ENCODE measurements at places on chromosomes 2 and 18.

- no peak for DNase-seq
Measured at GRCh38 chr2:230903231-230904150, 21.6 kb downstream of the GPR55 start.

DNA sequence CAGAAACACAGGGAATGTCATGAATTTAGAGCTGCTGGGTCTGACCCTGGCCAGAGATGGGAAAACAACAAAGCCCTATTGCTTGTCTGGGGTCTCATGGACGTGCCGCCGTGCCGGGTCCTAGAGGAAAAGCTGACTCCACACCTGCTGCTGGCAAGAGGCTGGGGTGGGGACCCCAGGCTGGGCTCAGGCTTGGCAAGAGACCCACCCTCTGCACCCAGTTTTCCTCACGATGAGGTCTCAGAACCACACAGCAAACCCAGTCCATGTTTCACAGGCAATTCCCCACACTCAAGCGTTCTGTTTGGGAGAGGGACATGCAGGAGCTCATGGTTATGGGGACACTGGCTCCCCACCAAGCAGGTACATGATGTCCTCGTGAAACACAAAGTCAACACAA is 367.3 kb upstream of the SALL3 start:
- DNase-seq = no peak

- DNase-seq = no peak
Measured at GRCh38 chr2:25044990-25045389, 3.1 kb downstream of the EFR3B start.

- DNase-seq = no peak
Measured at GRCh38 chr18:40532046-40532445, 1423.0 kb upstream of the PIK3C3 start.

DNA sequence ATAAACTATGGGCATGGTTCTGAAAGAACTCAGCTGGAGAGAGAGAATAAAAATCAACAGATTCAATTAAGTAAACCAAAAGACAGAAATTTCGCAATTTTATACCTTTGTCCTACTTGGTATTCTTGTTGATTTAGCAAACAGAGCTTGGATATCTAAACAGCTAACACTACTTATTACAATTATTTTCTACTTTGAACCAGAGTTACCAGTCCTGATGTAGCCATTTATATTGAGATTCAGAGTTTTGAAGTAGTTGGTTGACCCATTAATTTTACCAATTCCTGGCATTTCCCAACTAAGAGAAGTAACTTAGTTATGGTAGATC is 48.9 kb downstream of the ASXL2 start:
- no peak for DNase-seq

- no peak for DNase-seq
Measured at GRCh38 chr18:51447351-51448342, 250.2 kb upstream of the MEX3C start.

- no peak for DNase-seq
Measured at GRCh38 chr2:10826625-10827024, 14.0 kb upstream of the PDIA6 start.

- DNase-seq = no peak
Measured at GRCh38 chr18:59961070-59961469, 61.3 kb downstream of the PMAIP1 start.

GRCh38 chr2:98849113-98849512 is 86.9 kb downstream of the CRACDL start:
- no peak for DNase-seq

DNA sequence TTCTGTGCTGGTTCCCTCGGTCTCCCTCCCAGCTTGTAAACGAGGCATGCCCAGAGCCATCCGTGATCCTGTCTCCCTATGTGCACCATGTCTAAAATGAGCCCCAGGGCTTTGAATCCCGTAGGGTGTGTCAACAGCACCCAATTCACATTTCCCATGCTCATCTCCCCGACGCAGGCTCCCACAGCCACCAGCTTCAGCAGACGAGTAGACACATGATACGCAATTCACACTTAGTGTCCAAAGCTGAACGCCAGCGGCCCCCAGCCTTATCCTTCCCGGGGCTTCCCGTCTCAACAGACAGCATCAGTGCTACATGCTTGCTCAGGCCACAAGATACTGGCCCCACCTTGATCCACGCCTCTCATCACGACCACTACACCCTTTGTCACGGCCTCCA is 88.1 kb downstream of the EIPR1 start:
- no peak for DNase-seq

- no peak for DNase-seq
Measured at GRCh38 chr2:146477383-146477782, 1367.4 kb upstream of the ACVR2A start.

DNA sequence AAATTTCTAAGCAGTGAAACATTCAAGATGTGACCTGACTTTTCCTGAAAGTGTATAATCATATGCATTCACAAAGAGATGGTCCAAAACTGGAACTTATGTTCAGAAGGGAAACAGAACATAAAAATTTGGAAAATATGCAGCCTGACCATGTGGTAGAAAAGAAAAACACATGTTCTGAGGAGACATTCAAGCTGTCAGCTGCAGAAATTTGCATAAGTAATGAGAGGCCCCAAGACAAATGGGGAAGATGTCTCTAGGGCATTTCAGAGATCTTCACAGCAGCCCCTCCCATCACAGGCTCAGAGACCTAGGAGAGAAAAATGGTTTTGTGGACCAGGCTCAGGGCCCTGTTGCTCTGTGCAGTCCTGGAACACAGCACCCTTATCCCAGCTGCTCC is 123.8 kb downstream of the RPIA start:
- DNase-seq = no peak

- DNase-seq = no peak
Measured at GRCh38 chr2:158142568-158143332, 41.1 kb downstream of the UPP2 start.

DNA sequence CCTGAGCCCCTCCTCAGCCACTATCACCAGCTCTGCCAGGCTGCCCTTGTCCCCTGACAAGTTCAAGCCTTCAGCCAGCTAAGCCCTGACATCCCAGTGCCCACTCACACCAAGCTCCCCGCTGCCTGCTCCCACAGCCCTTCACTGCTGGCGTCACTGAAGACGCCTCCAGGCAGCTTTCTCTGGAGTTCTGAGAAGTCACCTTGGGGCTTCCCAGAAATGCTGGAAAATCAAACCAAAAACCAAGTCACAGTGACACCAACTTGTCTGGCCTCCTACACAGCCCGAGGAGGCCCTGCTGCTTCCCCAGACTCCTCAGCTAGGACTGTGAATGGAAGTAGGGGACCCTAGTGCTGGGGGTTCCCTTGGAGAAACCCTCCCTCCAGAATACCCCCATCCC is 2.2 kb upstream of the TNS1 start:
- no peak for DNase-seq

GRCh38 chr18:36757991-36758390 is 70.8 kb downstream of the TPGS2 start:
- DNase-seq = no peak

DNA sequence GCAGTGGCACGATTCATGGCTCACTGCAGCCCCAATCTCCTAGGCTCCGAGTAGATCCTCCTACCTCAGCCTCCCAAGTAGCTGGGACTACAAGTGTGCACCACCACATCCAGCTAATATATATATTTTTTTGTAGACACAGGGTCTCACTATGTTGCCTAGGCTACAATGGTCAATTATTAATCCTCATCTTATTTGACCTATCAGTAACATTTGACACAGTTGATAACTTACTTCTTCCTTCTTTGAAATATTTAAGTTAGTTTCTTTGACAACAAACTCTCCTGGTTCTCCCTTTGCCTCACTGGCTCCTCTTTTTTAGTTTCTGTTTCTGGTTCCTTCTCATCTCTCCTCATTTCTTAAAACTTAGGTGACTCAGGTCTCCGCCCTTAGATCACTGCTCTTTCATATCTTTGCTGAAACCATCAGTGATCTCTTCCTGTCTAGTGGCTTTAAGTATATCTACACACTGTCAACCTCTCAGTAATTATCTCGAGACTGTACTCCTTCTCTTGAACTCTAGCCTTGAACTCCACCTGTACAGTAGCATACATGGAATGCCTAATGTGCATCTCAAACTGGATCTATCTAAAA is 11.5 kb downstream of the PGAP1 start:
- no peak for DNase-seq

- no peak for DNase-seq
Measured at GRCh38 chr2:119574108-119574815, 30.0 kb downstream of the CFAP221 start.

GRCh38 chr2:232973796-232974195 is 39.3 kb downstream of the NGEF start:
- no peak for DNase-seq

GRCh38 chr2:147698166-147698565 is 146.7 kb upstream of the ACVR2A start:
- no peak for DNase-seq

- DNase-seq = no peak
Measured at GRCh38 chr2:39139511-39140237, 18.8 kb upstream of the SOS1 start.

DNA sequence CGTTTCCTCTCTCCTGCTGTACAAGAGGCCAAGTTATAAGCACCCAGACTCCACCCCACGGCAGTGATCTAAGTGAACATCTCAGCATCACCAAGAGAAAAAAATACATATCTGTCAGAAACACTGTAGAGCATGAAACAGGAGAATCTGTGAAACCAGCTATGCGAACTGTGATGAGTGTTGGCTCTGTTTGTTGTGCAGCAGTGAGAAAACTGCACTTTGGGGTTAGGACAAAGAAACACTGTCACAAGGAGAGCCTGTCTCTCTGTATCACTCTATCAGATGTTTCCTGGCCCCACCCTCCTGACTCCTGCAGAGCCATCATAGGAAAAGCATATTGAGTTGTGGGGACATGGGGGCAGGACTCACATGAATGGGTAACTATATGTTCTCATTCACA is 87.1 kb downstream of the LAMA3 start:
- DNase-seq = no peak

GRCh38 chr2:149782572-149782971 is 195.0 kb upstream of the MMADHC start:
- no peak for DNase-seq

DNA sequence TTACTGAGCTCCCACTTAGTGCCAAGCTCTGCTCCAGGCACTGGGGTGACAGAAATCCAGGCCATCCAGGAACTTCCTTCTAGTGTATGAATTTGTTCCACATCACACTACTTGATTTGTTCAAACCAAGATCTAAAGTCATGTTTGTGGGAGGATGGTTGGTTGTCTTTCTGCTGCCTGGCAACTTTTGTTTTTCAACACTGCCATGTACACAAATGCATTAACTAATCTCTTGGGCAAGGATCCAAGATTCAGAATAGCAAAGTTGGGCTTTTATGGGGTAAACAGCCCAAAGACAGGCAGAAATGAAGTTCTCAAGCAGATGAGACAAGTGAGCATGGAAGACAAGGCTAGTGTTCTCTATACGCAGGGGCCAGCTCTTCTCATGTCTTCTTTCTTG is 53.4 kb upstream of the PROKR1 start:
- DNase-seq = no peak

- DNase-seq = peak; percentile 78
Measured at GRCh38 chr18:77067291-77068061, 65.1 kb downstream of the MBP start.

DNA sequence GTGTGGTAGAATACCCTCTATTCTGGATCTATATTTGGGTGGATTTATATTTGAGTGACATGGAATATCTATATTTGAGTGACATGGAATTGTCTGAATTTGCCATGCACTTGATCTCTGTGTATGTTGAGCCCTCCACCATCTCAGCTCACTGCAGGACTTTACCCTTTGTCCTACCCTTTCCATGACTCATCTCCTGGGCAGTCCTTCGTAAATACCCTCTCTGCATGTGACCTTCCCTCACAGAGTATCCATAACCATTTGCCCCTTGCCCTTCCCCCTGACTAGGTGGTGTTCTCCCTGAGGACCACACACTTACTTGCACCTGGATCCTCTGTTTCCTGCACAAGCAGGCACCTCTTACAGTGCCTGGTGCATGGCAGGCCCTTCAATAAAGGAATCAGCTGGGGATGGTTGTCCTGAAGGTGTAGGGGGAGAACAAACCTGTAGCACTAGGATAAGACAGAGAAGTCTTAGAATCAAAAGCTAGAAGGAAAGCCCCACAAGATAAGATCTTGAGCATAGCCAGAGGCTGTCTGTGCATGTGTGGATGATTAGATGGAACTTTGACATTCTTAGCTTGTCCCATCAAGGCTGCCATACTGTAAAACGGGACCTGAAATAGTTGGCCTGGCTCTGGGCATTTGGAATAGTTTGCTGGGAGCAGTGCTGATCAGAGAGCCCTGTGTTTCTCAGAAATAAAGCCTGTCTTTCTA is 230.4 kb downstream of the FHOD3 start:
- DNase-seq = no peak

DNA sequence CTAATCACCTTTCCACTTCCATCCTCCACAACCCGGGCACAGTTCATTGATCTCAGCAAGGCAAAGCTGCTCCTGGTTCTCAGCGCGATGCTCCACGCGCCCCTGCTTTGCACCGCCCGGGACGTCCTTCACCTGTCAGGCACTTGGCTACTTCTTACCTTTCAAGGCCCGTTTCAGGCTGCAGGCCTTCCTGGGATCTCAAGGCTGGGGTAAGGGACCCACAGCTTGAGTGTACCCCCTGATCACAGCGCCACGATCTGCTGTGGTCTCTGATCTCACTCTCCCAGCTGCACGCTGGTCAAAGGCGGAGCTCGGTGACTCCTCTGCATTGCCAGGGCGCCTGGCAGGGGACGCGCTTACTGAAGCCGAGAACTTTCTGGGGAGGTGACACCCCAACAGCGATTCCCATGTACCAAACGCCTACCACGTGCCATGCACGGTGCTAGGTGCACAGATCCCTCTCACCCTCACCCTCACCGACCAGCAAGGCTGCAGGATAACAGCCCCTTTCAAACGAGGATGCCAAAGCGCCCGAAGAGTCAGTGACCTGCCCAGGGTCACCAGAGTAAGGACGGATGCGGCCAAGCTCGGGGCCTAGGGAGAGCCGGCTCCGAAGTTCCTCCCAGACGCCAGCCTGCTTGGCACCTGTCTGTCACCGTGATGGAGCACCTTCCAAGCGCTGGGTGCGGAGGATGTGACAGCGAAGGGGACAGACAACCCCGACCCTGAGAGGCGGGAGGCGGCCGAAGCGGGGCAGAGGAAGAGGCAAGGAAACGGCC is 818 bp downstream of the ITGB1BP1 start:
- DNase-seq = peak; percentile 62

GRCh38 chr2:98907385-98907784 is 28.6 kb downstream of the CRACDL start:
- DNase-seq = no peak

- DNase-seq = no peak
Measured at GRCh38 chr2:137205324-137205723, 440.0 kb downstream of the THSD7B start.

- no peak for DNase-seq
Measured at GRCh38 chr2:46985512-46985911, 69.9 kb upstream of the MCFD2 start.

- no peak for DNase-seq
Measured at GRCh38 chr2:181904022-181904632, 12.6 kb downstream of the ITPRID2 start.
